Stimulated activated CD4-positive, alpha-beta T cell treated with anti-CD3 and anti-CD28 coated beads, Interleukin-15, amount 100 ng/mL, for 1 hour (primary cell): ENCODE measurements at places on chromosomes 2 and 18.

- no peak for DNase-seq
These were observed 557.7 kb upstream of the CHAC2 start for GRCh38 chr2:53209679-53210458.

- no peak for DNase-seq
These were observed 43.9 kb downstream of the ACVR2A start for GRCh38 chr2:147888680-147889079.

DNA sequence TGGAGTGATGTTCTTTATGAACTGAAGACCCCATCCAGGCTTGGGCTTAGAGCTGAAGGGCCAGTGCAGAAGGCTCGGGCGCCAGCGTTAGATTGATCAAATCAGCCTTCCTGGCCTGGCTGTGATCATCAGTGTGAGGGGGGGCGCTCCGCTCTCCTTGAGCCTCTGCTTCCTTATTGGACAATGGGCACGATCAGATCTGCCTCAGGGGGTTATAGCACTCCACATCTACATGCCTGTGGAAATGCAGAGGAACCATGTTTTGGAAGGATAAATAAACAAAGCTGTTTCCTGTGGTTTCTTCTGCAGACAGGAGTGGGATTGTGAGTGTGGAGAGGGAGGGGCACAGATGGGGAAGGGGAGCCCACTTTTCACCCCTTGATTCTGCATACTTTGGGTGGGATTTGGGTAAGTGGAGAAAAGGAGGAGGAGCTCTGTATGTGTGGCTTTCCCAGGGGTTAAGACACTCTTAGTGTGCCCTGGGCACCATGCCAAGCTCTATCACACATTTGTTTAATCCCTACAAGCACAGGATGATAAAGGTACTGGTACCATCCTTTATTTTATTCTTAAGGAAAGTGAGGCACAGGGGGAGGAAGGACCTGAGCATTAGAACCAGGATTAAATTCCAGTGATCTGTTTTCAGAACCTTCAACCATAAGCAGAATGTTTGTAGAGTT, 150.5 kb downstream of the EN1 start:
- DNase-seq = no peak

- DNase-seq = no peak
These were observed 207.6 kb downstream of the MGAT5 start for GRCh38 chr2:134461511-134461910.

DNA sequence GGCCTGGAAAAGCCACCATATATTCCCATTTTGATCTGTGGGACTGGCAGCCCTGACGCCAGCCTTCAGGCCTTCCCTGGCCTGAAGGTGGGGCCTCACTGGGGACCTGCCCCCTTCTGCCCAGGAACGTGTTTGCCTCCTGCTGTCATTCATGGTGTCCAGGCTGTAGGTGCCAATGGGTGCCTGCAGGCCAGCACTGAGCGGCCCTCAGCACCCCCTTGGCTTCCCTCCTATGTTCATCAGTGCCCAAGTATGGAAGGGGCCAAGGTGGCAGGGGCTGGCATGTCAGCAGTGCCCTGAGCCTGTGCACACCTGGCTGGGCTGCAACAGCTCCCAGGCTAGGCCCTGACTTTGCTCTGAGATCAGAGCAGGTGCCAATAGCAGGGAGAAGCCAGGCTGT, 800.3 kb upstream of the RAB6C start:
- DNase-seq = no peak

- no peak for DNase-seq
These were observed 15.0 kb downstream of the TCF7L1 start for GRCh38 chr2:85148190-85148589.

DNA sequence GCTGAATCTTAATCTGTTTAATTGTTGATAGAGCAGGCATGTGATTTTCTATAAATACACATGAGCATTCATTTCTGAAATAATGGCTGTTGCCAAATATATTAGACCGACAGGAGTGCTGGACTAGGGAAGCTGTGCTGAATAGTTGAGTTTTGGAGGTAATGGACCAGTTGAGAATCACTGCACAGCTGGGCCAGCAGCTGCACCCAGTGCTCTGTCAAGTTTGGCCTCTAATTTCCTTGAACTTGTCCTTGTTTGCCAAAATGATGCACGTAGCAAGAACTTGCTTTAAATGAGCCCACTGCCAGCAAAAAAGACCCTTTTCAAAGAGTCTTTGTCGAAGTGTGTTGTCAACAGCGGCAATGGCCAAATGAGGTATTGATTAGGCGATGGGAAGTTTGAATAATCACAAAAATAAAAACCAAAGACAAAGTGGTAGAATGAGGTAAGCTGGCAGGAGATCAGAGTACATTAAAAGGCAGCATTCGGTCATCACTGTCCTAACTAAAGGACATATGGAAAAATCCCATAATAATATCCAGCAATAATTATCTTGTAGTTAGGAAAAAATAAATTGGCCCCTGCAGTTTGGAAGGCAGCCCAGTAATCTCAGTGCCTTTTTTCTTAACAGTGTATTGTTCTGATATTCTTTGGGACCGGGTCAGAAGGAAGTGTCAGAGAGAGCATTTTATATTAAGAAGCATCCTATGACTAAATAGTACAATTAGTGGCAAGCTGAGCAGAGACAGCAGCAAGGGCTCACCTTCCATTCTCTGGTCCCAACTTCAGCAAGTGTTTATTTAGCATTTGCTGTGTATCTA, 126.2 kb downstream of the RAPGEF4 start:
- DNase-seq = no peak

- no peak for DNase-seq
These were observed 10.5 kb upstream of the TMSB10 start for GRCh38 chr2:84894758-84895520.

GRCh38 chr2:43210467-43211303, 15.7 kb downstream of the ZFP36L2 start:
- no peak for DNase-seq

- DNase-seq = no peak
These were observed 209.0 kb downstream of the PRKCE start for GRCh38 chr2:45860136-45861121.

- DNase-seq = no peak
These were observed 40.5 kb downstream of the RDH14 start for GRCh38 chr2:18519914-18520450.

GRCh38 chr2:197090742-197091367, 164.3 kb upstream of the PGAP1 start:
- DNase-seq = no peak

DNA sequence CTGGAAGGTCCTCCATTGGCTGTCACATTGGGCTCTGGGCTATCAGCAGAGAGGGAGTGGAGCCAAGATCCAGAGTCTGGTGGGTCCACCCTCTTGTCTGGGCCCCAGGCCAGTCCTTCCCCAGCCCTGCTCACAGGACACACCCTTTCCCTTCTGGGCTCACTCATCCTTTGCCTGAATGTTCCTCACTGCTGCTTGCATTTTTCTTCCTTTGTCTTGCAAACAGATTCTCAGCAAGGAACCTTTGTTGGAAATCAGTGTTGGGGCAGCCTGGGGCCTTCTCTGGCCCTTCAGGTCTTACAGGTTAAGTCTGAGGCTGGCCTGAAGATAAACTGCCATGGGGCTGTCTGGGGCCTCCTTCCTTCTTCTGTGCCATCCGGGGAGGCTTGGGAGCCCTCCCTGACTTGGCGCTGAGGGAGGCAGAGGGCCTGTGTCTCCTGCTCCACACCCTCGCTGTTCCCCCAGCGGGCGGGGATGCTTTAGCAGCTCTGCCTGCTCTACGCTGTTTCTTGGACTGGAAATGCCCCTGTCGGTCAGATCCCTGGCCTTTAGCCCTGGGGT, 11.5 kb upstream of the CELF4 start:
- no peak for DNase-seq

DNA sequence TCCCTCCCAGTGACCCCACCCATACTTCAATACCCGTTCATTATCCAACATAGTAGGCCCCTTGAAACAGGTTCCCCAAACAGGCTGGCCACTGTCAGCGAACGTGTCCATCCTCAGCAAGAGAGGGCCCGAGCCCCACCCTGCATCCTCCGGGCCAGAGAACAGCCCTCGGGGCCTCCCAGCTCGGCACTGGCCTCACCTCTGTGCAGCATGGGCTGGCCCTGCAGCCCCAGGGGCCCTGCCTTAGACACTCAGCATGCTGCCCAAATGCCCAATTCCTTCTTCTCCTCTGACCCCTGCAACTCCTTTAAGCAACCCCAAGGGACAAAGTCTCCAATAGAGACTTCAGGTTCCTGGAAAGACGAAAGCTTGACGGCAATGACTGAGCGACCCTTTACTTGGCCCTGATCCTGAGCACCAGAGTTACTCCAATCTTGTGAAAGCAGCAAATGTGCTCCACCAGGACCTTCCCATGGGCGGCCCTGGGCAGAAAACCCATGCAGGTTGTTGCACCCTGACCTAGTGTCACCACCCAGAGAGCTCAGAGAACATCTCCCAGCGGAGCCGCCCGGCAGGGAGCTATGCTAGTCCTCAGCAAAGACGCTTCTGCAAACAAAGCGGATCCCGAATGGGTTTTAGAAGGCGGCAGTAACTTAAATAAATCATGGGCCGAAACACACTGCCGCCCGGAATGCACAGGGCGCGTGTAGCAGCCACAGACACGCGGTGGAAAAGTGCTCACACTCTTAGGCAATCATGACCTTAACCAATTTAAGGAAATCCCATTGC, 782 bp downstream of the COL6A3 start:
- no peak for DNase-seq

- no peak for DNase-seq
These were observed 164.4 kb downstream of the SOCS6 start for GRCh38 chr18:70453058-70453775.

- no peak for DNase-seq
These were observed 71.4 kb downstream of the TRIB2 start for GRCh38 chr2:12787891-12788801.

- DNase-seq = no peak
These were observed 525.5 kb downstream of the IRS1 start for GRCh38 chr2:226274143-226274542.

- DNase-seq = no peak
These were observed 41.9 kb downstream of the ZNF516 start for GRCh38 chr18:76453057-76453561.

DNA sequence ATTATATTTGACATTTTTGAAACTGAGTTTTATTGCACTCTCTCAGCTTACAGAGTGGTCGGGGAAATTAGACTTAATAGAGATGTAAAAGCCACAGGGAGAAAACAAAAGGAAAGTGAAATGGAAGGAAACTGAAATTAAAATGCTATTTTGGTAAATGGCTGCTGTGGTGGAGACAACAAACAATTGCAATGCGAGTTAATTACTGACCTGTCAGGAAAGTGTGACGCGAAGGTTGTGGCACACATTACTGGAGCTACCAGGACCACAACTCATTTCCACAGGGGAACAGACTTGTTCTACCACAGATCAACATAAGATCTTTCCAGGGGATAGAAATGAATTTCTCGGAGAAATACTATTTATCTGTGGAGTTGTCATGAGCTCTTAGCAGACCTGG, 19.5 kb downstream of the ARHGAP15 start:
- DNase-seq = no peak

DNA sequence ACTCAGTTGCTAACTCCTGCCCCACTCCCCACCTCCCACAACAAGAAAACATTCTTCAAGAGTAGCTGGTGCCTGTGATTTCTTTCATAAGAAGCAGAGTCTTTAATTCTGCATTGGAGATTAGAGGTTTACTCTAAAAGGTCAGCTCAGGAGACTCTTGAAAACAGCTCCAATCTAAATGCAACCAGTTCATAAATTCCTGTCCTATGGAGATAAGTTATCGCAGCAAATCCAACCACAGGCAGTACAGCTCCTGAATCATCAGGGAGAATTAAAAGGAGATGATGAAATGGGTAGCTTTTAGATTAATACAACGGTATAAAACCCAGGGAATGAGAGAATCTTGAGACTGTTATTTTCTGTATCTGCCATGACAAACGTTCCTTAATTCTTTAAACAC, 130.7 kb downstream of the SOCS6 start:
- DNase-seq = no peak

- DNase-seq = no peak
These were observed 30.3 kb upstream of the B3GNT7 start for GRCh38 chr2:231364961-231365810.

DNA sequence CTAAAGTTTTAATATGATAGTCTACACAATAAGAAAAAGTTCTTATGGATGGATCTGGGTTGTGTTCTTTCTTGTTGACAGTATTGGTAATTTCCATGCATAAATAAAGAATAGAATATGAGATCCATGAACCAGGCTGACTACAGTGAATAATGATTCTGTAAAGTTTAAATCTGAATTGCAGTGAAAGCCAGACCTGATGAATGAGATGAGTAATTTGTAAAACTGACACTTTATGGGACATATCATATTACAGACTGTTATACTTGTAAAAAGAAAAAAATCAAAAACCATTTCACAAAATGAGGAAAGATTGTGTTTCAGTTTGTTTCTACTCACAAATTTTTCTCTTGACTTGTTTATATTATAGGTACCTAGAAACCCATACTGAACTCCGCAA, 164.9 kb upstream of the SCN7A start:
- DNase-seq = no peak

DNA sequence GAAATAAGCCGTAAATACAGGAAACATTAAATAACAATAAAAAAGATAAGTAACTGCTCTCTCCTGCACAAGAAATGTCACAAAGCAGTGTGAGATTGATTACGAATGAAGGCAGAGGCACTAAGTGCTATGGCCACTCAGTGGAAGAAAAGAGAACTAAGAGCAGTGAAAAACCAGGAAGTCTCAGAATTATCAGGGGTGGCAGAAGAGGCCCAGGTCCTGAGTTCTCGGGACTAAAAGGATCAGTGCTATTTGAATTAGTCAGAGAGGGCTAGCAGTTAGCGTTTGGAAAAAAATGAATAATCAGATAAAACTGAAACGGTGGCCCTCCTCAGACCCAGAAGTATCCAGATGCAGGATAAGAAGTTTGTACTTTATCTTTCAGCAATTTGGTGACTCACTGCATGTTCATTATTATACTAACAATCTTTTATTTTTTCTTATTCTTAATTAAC, 367.1 kb downstream of the ZEB2 start:
- DNase-seq = no peak

- no peak for DNase-seq
These were observed 131.0 kb upstream of the ARL5A start for GRCh38 chr2:151959238-151959637.

- no peak for DNase-seq
These were observed 540.1 kb downstream of the NRXN1 start for GRCh38 chr2:50491541-50492476.

DNA sequence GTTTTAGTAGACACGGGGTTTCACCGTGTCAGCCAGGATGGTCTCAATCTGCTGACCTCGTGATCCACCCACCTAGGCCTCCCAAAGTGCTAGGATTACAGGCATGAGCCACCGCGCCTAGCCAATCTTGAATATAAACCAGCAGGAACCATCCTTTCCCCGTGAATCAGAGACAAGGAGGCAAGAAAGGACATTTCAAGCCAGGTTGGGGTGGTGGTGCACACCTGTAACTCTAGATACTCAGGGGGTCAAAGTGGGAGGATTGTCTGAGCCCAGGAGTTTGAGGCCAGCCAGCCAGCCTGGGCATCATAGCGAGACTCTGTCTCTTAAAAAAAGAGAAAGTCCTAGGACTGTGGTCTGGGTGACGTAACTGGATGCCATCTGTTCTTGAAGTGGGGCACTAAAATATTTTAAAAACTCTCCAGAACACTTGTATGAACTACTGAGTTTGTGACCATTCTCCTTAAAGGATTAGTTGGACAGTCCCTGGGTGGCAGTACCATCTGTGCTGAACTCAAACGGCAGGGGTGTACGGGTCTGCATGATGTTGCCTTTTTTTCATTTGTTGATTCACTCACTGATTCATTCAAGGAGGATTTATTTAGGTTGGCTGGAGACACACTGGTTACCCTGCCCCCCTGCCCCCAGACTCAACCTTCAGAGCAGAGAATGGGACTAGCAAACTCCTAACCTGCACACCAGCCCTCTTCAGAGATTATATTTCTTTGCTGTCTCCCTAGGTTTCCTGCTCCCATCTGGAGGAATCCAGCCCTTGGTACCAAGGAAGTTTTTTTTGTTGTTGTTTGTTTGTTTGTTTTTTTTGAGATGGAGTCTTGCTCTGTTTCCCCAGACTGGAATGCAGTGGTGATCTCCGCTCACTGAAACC, 2.9 kb upstream of the TLX2 start:
- DNase-seq = no peak
